ENCODE measurements at places on chromosomes 16 and 17. TPM values are rescaled to one million over a fixed set of nuclear protein-coding genes. Genes with fewer than 3 reads are reported as not detected.

GRCh38 chr17:19383681-19384470, 3.1 kb downstream of the MFAP4 start:
- DNase-seq: no peak

GRCh38 chr17:337453-337852, 15.2 kb downstream of the RPH3AL start:
- DNase-seq: no peak

The IL17C gene
- not detected for total RNA-seq

The VAT1L gene
- total RNA-seq: 0.10 TPM

- DNase-seq: no peak
These were observed 5.6 kb downstream of the SPATA32 start for GRCh38 chr17:45256114-45256966.

DNA sequence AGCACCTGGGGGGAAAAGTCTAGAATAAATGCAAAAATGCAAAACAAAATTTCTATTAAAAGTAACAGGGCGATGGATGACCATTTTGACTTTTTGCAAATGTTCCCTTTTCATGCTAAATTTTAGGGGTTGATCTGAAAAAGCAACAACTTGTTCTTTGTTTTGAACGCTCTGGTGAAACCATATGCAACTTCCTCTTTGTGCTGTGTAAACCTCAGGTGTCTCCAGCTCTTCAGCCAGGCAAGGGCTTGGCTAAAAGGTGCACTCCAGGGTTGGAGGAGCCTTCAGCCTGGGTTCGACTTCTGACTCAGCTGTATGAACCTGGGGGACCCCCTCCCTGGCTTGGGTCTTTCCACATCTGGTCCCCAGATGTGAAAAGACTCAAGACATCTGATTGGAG, 9.5 kb downstream of the IRF8 start:
- no peak for DNase-seq

GRCh38 chr16:66304151-66304550, 62.3 kb upstream of the CDH5 start:
- DNase-seq: no peak

- no peak for DNase-seq
These were observed 1.5 kb upstream of the OSGIN1 start for GRCh38 chr16:83951544-83951943.

The ZNF688 gene
- 3.6 TPM for total RNA-seq

- DNase-seq: no peak
These were observed 16.3 kb downstream of the MPP3 start for GRCh38 chr17:43816336-43817320.

GRCh38 chr17:83147280-83147679, 67.9 kb downstream of the METRNL start:
- no peak for DNase-seq

- no peak for DNase-seq
These were observed 1.7 kb downstream of the WBP2 start for GRCh38 chr17:75853433-75853832.

DNA sequence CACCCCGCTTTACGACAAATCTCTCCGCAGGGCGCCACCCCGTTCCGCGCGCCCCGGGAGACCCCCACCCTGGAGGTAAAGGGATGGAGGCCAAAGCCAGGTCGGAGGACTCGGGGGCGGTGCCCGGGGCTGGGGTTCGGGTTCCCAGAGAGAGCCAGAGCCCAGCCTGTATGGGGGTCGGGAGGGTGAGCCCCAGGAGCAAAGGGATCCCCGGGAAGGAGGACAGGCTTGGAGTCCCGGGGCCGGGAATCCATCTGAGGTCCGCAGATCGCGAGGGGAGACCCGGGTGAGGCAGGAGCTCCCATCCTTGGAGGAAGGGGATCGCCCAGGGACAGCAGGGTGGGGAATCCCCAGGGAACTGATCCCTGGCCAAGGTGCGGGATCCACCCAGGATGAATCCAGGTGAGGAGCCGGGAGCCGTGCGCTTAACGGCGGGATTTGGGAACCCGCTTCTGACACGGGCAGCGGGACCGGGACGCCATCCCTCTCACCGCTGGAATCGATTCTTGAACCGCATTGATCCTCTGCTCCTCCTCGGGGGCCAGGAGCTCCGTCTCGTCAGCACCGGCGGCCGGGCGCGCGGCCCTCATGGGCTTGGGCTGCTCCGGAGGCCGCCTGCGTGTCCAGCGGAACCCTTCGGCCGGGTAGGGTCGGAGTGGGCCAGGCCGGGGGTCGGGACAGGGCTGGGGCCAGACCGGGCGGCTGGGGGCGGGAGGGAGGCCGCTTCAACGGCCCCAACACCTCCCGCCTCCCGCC, at the start of gene MMD:
Gene MMD, minus strand, starts transcription at position 657 of the 756 bp plus-strand sequence. Its CDS starts 140 bp downstream, at position 517.
- DNase-seq: no peak

GRCh38 chr16:81708266-81709015, 70.7 kb upstream of the PLCG2 start:
- no peak for DNase-seq

The ACSM2A gene
- total RNA-seq: not detected

DNA sequence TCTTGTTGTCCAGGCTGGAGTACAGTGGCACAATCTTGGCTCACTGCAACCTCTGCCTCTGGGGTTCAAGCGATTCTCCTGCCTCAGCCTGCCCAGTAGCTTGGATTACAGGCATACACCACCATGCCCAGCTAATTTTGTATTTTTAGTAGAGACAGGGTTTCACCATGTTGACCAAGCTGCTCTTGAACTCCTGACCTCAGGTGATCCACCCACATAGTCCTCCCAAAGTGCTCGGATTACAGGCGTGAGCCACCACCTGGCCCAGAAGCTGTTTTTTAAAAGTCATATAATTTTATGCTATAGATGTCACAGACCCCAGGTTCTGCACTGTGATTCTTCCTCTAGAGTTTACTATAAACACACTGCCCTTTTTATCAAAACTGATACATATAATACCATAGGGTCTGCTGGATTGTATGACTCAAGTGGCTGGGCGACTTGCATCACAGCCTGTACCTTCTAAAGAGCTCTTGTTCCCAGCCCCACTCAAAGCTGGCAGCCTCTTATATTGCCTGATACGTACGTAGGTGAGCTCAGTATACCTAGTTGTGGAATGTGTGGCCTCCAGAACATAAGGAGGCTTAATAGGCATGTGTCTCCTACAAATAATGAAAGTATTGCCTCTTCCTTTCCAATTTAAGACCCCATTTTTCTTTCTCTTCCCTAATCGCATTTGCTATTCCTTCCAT, 295.8 kb downstream of the ZFHX3 start:
- no peak for DNase-seq

DNA sequence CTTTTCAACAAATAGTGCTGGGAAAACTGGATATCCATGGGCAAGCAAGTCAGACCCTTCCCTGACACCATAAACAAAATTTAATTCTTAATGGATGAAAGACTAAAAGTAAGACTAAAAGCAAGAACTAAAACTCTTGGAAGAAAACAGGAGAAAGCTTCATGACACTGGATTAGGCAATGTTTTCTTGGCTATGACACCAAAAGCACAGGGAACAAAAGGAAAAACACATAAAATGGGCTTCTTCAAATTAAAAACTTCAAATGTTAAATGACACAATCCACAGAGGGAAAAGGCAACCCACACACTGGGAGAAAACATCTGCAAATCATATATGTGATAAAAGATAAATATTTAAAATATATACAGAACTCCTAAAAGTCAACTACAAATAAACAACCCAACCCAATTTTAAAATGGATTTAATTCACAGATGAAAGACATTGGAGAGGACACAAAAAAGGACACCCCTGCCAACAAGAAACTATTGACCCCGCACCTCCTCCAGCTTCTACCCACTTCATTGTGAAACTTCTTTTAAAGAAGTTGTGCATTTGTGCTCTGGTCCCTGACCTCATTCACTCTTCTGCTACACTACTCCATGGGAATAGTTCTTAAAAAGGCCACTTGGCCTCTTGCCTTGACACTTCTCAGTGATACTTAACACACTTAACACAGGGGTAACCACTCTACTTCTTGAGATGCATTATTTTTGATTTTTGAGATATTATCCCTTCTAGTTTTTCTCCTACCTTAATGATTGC, 80.3 kb downstream of the TRIM37 start:
- no peak for DNase-seq

DNA sequence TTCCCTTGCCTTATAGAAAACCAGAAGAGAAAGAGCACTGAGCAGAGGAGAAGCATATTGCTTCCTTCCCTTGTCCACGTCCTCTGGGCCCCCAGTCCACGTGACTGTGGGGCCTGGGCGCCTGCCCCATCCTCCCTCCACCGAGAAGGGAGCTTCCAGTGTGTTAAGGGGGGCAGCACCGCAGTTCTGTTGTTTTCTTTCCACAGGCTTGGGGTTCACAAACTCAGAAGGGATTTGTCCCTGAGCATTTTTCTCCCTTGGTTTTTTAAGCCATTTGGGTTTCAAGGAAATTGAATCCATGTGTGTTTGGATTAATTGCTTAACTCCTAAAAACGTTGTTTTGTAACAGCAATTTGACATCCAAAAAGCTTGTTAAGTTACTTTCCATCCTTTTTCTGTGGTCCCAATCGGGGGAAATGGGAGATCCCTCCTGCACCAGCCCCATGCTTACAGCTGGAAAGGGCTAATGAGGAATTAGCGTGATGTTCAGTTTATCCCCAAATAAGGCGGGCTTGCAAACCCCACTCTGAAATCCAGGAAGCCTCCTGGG, 347.5 kb upstream of the TNRC6C start:
- no peak for DNase-seq

GRCh38 chr17:58311429-58311894, 17.1 kb downstream of the TSPOAP1 start:
- no peak for DNase-seq

The PLA2G10 gene
- total RNA-seq: not detected

- DNase-seq: no peak
These were observed 11.5 kb downstream of the LITAF start for GRCh38 chr16:11575223-11575589.

- DNase-seq: no peak
These were observed 47.2 kb upstream of the ACSF3 start for GRCh38 chr16:89046491-89046890.

DNA sequence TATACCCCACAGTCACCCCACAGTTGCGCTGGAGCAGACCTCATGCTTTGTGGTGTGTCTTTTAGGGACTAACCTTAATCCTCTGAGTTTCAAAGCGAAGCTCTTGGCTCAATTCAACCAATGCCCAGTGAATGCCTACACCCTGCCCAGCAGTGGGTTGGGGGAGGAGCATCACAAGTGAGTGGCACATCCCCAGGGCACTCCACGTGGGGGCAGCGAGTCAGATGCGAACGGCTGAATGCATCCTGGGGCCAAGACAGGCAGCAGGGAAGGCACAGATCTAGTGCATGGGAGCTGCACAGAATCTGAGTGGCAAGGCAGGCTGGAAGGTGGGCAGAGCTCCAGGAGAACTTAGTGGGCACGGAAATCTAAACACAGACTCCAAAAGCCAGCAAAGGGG, 39.2 kb downstream of the IFT140 start:
- DNase-seq: no peak

DNA sequence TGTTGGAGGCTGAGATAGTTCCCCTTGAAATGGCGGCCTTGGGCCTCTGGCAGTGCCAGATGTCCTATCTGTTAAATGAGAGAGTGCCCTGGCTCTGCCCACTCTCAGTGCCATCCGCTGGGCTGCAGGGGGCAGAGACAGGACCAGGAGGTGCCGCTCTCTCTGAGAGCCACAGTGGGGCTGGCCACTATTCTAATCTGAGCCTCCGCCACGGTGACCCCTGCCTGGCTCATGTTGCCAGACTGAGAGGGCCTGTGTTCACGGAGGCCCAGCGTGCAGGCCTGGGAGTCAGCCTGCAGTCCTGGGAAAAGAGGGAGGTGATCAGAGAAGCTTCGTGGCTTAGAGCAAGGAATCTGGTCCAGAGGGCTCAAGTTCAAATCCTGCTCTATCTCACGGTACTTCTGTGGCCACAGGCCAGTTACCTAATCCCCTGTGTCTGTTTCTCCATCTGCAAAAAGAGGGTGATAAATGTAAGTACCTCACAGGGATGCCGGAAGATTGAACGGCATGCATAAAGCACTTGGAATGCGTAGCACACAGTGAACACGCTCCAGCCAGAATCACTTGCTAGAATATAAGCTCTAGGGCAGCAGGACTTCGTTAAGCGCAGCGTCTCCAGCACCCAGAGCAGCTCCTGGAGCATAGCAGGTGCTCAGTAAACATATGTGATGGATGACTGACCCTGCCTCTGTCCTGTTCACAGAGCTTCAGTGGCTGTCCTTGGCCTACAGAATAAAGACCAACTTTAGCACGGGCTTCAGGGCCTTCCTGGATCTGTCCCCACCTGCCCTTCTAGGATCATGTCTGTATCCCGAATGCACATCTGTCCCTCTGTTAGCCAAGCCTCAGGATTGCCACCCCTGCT, 6.3 kb downstream of the ATP2A3 start:
- DNase-seq: no peak

DNA sequence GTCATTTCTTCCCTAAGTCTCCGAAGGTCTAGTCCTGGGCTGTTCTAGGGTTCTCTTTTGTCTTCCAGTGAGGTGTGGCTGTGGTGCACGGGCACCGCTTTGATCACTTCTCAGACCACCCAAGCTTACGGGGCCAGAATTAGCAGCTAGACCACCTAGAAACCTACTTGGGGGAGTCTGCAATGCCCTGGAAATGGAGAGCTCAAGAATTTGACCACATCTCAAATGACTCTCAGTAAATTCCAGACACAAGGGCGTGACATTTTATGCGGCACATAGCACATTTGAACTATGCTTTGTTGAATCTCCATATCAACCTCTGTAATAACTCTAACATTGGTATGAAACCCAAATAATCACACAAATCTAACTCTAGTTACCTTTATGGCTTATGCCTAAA, 24.9 kb downstream of the TRIM16 start:
- DNase-seq: no peak

- DNase-seq: peak; percentile 7
These were observed 580 bp downstream of the RANGRF start for GRCh38 chr17:8289103-8289397.

DNA sequence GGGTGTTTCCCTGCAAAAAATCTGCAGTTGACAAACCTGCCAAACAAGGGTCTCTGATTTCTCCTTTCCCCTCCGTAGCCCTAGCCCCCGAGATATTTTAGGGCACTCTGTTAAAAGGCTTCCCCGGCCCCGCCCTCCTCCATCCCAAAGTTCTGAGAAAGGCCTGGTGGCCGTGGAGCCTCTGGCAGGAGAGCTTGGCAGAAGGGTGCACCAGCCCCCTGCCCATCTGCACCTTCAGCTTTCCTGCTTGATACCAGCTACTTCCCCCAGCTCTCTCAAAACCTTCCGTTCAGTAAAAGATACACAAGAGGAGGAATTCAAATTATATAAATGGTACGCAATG, 711 bp upstream of the CANT1 start:
- DNase-seq: no peak

DNA sequence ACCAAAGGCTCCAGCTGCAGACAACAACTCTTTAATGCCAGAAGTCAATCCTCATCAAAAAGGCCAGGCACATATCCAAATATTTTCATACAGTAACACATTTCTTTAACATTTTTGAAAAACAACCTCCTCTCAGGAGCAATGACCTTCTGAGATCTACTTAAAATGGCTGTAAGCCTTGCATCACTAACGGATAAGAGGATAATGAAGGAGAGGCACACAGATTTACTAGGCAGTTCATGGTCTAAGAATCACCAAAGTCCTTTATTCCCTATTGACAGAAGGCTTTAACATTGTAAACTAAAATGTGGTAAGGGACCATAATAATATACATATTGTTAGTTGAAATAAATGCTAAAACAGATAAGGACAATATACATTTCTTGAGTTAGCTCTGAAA, 114.7 kb downstream of the USP32 start:
- no peak for DNase-seq

The SYT17 gene
- 10.3 TPM for total RNA-seq

GRCh38 chr16:66774981-66775380, 23.6 kb upstream of the DYNC1LI2 start:
- no peak for DNase-seq

Data from HCT116 (cell line).